Mesenteric fat pad (tissue), 1 donor: ENCODE measurements at places on chromosomes 16 and 17.

DNA sequence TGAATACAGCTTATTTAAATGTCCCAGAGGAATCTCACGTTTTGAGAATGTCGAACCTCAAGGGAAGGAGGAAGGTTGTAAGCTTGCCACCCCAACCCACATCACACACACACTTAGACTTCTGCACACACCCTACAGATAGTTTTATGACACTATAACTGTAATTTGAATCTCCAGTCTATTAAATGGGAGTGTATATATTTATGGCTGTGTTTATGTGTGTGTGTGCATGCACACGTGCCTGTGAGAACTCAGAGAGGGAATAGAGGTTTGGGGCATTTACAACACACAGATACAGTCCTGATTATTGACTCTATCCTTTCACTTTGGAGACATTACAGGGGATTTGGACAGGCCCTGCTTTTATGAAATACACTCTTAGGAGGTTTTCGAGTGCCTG lies 171.5 kb upstream of the MAF start:
- DNase-seq, result no peak

DNA sequence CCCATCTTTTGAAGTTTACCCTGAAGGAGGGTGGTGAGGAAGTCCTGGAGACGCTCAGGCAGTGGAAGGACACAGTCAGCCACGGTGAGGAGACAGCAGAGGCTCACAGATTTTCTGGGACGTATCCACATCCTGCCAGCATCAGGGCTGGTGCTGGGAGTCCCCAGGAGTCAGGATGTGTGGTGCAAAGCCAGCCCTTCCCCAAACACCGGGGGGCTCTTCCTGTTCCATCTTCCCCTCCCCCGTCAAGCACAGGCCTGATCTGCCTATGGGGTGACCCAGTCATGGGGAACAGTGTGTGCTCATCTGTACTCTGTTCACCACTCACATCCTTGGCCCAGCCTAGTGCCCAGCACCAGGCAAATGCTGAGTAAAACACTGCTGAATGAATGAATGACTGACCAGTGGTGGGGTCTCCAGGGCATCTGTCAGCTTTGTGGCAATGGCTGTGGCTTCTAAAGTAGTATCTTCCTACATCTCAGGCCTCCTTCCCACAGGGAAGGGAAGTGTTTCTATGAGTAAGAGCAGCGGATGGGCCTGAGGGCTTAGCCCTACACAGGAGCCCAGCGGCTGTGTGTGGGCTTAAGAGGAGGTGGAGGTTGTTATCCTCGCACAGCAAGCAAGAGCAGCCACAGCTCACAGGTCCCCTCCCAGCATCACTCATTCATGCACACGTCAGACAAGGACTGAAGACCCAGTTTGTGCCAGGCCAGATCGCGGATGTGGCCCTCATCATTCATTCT lies 23.3 kb downstream of the NOS2 start:
- DNase-seq, result no peak

DNA sequence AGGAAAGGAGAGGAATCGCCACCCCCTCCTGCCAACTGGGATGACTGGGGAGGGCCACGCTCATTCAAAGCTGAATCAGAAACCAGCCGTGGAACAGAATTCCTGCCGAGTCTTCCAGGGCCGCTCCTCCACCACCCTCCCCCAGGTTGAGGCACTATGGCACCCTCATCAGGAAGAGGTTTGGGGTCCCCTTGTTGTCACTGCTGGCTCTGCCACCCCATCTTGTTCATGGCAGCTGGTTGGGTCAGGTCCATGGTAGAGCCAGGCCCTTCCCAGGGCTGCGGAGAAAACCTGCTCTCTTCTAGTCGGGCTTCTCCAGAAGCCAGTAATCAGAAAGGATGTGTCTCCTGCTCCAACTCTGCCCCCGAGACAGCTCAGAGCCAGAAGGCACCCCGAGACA lies 41.8 kb downstream of the KCNJ12 start:
- peak; percentile 67 for DNase-seq

DNA sequence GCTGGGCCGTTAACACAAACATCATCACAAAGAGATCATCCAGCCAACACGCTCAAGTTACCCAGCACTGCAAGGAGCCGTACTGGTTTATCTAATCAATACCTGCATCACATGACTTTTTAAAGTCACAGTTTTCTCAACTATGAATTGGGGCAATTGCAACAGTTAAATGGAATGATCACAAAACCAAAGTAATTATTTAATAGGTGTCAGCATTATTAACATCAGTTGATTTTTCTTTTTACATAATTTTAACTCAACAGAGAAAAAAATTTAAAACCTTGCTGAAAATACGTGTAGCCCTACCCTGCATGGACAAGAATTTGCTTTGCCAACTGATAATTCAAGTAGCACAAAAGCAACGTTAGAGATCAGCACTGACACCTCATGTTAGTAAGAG lies 95.7 kb upstream of the SOX9 start:
- DNase-seq, result no peak

- DNase-seq, result no peak
Measured at GRCh38 chr17:29054835-29055234, 11.9 kb downstream of the PIPOX start.
